Activated CD4-positive, alpha-beta T cell treated with anti-CD3 and anti-CD28 coated beads, Interleukin-10, Interleukin-2, amounts not matched to agents 100 ng/mL and 50 ng/mL, durations not matched to agents 16 hours and 8 hours (primary cell): ENCODE measurements at places on chromosomes 12 and 14.

- DNase-seq: no peak
Measured at GRCh38 chr12:15984097-15984800, 73.1 kb downstream of the DERA start.

DNA sequence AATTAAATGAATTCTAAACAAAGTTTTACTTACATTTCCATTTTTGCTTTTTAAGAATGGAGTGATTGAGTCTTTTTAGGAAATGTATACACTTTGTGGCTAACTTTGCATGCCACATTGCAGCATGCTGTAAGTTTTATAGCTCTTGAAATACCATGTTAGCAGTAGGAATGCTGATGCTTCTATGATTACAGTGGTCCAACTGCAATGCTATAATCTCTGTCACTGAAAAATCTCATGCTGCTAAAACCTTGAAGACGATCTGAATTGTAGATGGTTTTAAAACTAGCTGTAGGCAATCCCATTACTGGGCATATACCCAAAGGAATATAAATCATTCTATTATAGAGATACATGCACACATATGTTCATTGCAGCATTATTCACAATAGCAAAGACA lies 127.6 kb downstream of the WIF1 start:
- DNase-seq: no peak

DNA sequence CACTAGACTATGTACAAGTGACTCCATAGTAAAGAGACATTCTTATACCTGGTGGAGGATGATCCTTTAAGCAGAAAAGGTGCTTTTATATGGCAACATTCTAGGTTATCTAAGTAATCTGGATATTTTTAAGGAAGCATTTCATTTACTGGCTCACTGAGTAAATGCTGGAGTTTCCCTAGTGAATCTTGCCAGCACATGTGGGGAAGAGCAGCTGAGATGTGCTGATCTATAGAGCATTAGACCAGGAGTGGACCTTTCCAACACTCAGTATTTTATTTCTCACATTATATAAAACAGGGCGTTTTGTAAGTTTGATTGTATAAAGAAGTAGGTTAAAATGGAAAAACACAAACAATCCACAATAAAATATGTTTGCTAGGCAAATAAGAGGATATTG lies 478.5 kb downstream of the ATP23 start:
- no peak for DNase-seq

DNA sequence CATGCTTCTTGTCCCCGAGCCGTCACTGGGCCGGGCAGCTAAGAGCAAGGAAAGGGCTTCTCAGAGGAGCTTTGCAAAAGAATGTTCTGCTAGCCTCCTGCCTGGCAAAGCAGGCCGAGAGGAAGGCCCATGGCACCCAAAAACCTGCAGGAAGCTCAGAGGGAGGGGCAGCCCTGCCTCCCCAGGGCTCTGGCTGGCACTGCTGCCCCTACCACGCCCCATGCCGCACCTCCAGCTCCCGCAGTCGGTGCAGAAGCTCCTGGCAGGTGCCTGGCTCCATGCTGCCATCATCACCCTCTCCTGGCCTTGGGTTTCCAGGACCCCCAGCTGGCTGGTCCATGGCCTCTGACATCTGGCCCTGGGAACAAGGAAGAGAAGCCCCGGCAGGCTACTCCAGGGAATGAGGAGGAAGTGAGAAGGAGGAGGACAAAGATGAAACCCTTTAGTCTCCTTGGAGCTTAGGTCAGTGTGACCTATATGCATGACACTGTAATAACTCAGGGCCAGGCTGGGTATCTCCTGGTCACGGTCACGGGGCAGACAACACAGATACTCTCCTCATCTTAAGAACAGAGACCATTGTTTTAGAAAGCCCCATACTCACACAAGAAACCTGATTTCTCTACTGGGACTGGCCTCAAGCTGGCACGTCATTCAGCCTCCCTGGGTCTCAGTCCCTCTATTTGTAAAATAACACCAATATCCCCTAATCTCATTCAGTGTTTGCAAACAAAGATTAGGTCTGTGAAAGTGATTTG lies 24.3 kb downstream of the NCKAP5L start:
- DNase-seq: no peak

GRCh38 chr12:54700849-54701248 lies 52.7 kb upstream of the DCD start:
- DNase-seq: no peak

GRCh38 chr12:111322336-111323250 lies 46.3 kb downstream of the PHETA1 start:
- no peak for DNase-seq

- DNase-seq: peak; percentile 60
Measured at GRCh38 chr14:30854492-30854891, 19.9 kb upstream of the COCH start.

DNA sequence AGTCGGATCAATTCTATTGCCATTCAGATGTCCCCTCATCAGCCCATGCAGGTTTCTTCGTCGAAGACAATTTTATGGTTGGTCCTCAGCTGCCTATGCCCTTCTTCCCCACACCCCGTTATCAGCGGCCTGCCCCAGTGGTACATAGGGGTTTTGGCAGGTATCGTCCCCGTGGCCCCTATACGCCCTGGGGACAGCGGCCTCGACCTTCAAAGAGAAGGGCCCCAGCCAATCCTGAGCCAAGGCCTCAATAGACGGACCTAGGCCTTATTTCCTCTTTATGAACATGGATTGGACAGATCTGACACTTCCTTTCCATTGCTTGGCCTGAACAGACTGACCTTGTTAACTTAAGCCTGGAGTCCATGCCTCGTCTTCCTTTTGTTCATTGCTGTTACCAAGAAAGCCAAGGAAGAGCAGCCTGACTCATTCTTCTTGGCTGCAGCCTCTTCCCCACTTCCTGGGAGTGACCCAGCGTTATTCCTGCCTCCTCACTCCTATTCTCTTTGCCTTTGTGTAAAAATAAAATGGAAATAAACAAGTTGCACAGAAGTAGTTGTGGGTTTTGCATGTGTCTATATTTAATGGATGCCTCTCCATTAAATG lies 156.5 kb upstream of the AMIGO2 start:
- DNase-seq: no peak
